ENCODE measurements at places on chromosomes 6 and 20. TPM values are rescaled to one million over a fixed set of nuclear protein-coding genes. Genes with fewer than 3 reads are reported as not detected.

- no peak for DNase-seq
These were observed 376.1 kb upstream of the OPRM1 start for GRCh38 chr6:153662982-153663381.

DNA sequence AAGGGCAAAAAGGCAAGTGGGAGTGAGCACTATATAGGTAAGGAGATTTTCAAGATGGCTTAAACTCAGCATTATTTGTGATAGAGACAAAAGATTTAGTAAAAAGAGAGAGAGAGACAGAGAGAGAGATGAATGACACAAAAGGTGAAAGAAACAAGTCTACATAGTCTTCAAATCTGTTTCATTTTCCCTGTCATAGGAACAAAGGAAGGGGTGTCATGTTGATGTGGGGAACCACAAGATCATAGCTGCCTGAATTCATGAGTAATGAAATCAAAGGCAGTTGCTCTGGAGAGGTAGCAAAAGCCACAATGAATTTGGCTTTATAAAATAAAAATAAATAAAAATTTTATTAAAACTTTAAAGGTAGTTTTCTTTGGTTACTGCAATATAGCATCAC is 67.2 kb upstream of the PHIP start:
- no peak for DNase-seq

GRCh38 chr6:112366695-112367553 is 19.8 kb downstream of the RFPL4B start:
- DNase-seq: no peak

- no peak for DNase-seq
These were observed 236.5 kb downstream of the CDKAL1 start for GRCh38 chr6:20770773-20771172.

The TMEM170B gene
- total RNA-seq: 1.1 TPM

DNA sequence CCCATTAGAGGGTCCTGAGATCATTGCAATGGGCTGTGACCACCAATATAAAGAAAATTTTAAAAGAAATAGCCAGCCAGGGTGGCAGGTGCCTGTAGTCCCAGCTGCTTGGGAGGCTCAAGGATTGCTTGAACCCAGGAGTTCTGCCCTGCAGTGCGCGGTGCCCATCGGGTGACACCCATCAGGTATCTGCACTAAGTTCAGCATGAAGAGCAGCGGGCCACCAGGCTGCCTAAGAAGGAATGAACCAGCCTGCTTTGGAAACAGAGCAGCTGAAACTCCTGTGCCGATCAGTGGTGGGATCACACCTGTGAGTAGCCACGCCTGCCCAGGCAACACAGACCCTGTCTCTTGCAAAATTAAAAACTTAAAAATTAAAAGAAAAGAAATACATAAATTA is 102.5 kb upstream of the FOXC1 start:
- DNase-seq: no peak

DNA sequence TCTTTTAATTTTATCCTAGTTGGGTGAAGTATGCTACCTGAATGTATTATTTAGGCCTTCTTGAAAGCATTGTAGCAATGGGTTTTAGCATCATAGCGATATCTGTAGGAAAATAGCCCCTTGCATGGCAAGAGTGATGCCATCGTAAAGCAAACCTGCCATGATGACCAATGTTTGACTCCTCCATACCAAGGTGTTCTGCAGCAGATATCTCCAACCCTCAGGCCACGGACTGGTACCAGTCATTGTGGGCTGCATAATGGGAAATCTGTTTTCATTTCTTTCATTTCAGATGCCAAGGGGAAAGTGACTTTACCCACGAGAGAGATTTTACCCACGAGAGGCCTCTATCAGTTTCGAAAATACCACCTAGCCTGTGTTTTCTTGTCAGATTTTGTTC is 6.2 kb downstream of the TXLNB start:
- no peak for DNase-seq

DNA sequence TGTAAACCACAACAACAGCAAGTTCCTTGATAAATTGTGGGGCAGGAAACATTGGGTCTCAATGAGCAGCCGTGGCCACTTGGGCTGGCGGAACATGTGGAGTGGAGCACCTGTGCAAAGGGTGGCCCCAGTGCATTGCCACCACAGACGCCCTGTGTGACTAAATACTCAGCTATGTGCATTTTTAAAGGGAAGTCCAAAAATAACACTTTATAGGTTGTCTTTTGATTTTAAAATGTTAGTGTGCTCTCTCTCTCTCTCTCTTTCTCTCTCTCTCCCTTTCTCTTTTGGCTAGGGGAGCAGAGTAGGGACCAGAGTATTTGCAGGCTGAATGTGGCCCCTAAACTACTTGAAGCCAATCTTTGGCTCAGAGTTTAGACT is 236.3 kb downstream of the BCAS1 start:
- no peak for DNase-seq

GRCh38 chr6:53300656-53301551 is 47.8 kb downstream of the ELOVL5 start:
- no peak for DNase-seq

GRCh38 chr6:54698974-54699373 is 147.6 kb upstream of the FAM83B start:
- no peak for DNase-seq

The STK4 gene
- total RNA-seq: 149 TPM

DNA sequence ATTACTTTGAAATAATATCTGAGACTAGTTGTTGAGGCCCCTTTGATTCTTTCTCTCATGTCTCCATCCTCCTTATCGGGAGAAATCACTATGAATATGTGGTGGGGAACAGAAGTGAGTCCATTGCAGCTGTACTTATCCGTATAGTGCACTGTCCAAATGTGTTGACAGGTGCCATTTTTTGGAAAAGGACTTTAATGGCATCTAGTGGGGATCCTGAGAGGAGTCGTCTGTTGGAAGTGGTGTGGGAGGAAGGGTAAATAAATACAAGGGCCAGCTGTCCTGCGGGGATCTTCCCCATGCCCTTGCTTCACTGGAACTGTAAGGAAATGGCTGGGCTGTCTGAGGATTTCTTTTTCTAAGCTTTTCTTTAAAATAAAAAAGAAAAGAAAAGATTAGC is 19.4 kb downstream of the TPX2 start:
- DNase-seq: no peak

- no peak for DNase-seq
These were observed 1193.0 kb upstream of the CITED2 start for GRCh38 chr6:140567466-140567865.

The DEFB110 gene
- total RNA-seq: not detected

The FNDC11 gene
- total RNA-seq: 0.10 TPM

GRCh38 chr6:73898599-73898998 is 202.6 kb downstream of the CD109 start:
- DNase-seq: no peak

GRCh38 chr20:64080013-64080812 is at the start of gene OPRL1:
Gene OPRL1 (plus strand): TSS chr20:64080082. CDS start chr20:64092721, 12,639 bp downstream.
- DNase-seq: no peak

- DNase-seq: no peak
These were observed 58.7 kb downstream of the ZFAND3 start for GRCh38 chr6:37878150-37878710.

- DNase-seq: no peak
These were observed 296.7 kb downstream of the TFAP2C start for GRCh38 chr20:56925831-56926170.

GRCh38 chr6:111604259-111605099 is 1.2 kb downstream of the TRAF3IP2 start:
- DNase-seq: no peak

GRCh38 chr6:74510878-74511277 is 695.0 kb downstream of the COL12A1 start:
- no peak for DNase-seq

GRCh38 chr20:48758206-48758820 is 69.5 kb downstream of the PREX1 start:
- no peak for DNase-seq

DNA sequence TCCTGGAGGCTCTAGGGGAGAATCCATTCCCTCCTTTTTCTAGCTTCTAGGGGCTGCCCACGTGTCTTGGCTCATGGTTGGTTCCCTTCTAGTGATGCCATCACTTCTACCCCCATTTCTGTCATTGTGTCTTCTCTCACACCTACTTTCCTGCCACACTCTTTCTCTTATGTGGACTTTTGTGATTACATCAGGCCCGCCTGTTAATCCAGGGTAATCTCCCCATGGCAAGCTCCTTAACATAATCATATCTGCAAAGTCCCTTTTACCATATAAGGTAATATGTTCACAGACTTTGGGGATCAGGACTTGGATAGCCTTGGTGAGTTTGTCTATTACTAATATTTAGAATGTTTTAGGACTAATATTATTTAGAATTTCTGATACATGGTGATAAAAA is 111.9 kb downstream of the DNAH8 start:
- no peak for DNase-seq

GRCh38 chr6:158049055-158050028 is 67.7 kb downstream of the SYNJ2 start:
- DNase-seq: no peak

The MAP7 gene
- total RNA-seq: 1.3 TPM

DNA sequence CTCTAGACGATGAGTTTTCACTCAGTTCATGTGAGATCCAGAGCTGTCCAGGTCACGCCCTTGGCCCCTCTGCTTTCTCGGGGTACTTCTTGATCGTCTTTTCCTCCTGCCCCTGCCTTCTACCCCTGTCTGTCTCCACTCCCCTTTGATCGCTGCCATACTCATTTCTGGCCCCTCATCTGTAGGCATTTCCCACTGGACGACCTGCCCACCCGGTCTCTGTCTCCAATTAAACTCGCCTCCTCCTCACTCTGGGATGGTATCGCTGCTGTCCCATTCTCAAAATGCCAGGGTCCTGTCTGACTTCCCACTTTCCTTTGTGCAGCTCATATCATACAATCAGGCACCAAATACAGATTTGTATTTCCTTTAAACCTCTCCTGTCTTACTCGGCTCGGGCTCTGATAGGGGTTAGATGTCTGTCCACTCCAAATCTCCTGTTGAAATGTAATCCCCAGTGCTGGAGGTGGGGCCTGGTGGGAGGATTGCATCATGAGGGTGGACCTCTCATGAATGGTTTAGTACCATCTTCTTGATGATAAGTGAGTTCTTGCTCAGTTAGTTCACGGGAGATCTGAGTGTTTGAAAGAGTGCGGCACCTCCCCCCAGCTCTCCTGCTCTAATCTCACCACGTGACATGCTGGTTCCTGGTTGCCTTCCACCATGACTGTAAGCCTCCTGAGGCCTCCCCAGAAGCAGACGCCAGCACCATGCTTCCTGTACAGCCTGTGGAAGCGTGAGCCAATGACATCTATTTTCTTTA is 3.5 kb upstream of the SYNJ2 start:
- no peak for DNase-seq

The GSTA3 gene
- not detected for total RNA-seq

DNA sequence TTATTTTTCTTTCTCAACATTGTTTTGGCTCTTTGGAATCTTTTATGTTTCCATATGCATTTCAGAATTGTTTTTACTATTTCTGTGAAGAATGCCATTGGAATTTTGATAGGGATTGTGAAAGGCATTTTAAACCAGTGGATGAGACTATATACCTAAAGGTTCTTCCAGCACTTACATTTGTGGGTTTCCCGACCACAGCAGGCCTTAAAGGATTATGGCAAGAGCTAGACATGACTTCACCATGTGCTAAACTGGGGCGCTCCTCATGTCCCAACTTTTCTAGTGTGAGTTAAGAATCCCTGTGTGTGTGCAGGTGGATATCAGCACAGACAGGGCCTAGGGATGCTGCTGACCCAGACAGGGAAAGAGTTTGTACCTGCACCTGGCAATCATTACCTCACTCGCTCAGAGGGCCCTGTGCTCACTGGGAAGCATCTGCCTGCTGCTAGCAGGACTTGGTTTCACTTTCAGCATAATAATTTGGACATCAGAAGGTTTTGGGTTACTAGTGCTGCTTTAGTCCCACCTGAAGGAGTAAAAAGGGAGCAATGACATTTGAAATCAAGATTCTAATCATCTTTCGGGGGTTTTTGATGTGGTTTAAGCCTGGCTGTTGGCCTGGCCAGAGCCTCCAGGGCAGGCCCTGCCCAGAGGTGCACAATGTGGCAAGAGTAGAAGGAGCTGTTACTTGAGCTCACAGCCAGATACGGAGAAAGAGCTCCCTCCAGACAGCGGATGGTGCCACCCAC is 137.1 kb downstream of the CDC5L start:
- no peak for DNase-seq

DNA sequence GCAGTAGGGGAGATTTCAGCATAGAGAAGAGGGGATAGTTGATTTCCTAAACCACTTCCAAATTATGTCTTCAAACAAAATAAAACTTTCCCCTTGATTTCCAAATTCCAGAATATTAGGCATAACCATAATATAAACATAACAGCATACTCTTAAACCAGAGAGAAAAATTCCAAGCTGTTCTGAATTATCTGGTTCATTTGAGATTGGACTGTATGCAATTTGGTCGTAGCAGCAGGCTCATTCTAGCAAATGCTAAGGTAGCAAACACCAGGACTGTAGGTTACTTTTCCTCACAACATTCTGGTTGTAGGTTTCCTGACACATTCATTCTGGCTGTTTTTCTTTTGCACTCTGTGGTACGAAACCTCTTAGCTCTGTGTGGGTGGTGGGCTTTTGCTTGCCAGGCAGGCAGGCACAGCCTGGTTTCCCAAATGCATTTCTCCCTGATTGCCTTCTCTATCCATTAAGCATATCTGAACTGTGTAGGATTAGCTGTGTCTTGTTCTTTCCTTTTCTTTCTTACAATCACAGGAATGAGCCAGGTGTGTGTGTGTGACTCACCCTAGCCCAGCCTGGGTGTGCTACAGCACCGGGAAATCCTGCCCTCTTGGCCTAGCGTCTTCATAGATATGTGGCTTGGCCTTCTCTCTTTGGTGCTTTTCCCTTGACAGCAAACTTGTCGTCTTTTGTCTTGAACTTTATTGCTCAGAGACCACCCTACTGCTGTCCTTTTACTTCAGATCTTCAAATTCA is 77.1 kb downstream of the JARID2 start:
- no peak for DNase-seq

- DNase-seq: no peak
These were observed 878 bp upstream of the PNRC1 start for GRCh38 chr6:89079511-89080234.

The SPTLC3 gene
- 1.7 TPM for total RNA-seq

The ZNF165 gene
- 2.1 TPM for total RNA-seq

The LTV1 gene
- total RNA-seq: 24.8 TPM

- DNase-seq: no peak
These were observed 29.3 kb downstream of the GMPR start for GRCh38 chr6:16267428-16268263.
